ENCODE measurements at places on chromosomes 7 and 10.

- DNase-seq = no peak
Observed at GRCh38 chr7:50211130-50212015, 93.1 kb upstream of the IKZF1 start.

- DNase-seq = no peak
Observed at GRCh38 chr10:86497621-86498020, 24.0 kb downstream of the WAPL start.

- DNase-seq = no peak
Observed at GRCh38 chr10:62723375-62723774, 81.1 kb upstream of the ADO start.

GRCh38 chr10:31557854-31558253, 238.8 kb downstream of the ZEB1 start:
- no peak for DNase-seq

GRCh38 chr7:98229441-98229840, 18.2 kb downstream of the BHLHA15 start:
- no peak for DNase-seq

- DNase-seq = no peak
Observed at GRCh38 chr7:43136064-43136463, 23.6 kb downstream of the HECW1 start.

DNA sequence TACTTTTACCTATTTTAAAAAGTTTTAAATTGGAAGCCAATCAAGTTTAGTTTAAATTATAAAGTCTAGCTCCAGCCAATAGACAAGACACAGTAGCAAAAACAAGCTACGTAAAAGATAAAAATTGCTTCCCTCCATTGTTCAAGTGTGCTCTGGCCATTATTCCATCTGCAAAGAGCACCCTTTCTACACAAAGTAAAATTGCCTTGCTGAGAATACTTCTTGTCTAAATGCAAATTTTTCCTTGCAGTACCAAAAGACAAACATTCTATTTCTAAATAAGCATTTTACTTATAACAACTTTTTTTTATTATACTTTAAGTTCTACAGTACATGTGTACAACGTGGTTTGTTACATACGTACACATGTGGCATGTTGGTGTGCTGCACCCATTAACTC, 75.9 kb upstream of the ZNF746 start:
- no peak for DNase-seq

DNA sequence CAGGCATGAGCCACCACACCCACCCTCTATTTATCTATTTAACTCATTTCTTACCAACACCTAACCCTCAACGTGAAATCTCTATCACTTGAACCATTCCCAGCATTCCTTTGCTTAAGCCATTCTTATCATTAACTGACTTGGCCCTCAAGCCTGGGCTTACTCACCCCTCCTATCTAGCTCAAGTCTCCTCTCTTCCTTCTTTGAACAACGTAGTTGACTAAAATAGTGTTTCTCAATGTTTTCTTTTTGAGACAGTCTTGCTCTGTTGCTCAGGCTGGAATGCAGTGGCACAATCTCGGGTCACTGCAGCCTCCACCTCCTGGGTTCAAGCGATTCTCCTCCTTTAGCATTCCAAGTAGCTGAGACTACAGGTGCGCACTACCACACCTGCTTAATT, 7.0 kb downstream of the ANXA7 start:
- no peak for DNase-seq

DNA sequence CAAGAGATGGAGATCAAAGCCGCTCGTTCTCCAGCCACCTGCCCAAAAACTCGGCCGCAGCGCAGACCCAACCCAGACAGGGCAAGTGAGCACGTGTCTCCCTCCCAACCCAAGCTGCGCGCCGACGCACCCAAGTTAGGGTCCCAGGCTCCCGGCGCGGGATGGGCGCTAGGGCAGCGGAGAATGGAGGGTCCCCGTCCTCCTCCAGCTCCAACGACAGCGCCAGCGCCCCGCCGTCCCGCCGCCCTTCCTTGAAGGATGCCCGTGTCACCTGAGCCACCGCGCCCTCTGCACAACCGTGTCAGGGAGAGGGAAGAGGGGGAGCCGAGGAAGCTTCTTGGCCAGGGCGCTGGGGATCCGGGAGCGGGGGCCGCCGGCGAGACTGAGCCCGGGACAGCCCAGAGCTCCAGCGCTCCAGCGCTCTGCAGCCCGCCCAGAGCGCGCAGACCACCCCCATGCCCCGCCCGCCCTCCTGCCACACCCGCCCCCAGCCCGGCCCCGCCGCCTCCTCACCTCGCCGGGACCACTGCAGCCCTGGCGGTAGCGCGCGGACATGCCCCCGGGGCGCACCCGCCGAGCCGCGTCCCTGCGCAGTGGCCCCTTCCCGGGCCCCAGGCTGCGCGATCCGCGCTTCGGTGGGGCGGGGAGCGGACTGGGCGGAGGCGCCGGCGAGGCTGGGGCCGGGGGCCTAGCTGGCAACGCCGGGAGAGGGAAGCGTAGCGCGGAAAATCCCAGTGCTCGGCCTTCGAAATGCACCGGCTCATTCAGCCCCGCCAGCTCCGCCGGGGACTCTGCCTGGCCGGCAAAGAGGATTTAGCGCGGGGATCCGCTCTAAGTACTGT, at the start of gene SLC16A12:
TSS of gene SLC16A12 (minus strand) at position 424 of the 842 bp plus-strand sequence. CDS start 73,016 bp downstream, outside the sequence.
- DNase-seq = no peak

- DNase-seq = no peak
Observed at GRCh38 chr7:151843181-151843580, 33.7 kb downstream of the PRKAG2 start.

Data from GM12892 (cell line).